ENCODE measurements at places on chromosomes 11 and 22. TPM values are rescaled to one million over a fixed set of nuclear protein-coding genes. Genes with fewer than 3 reads are reported as not detected.

WT1 gene
- under 0.01 TPM for total RNA-seq

KLHL22 gene
- total RNA-seq, result 13.1 TPM

GRCh38 chr11:89441606-89442005 is 49.6 kb downstream of the NOX4 start:
- peak; percentile 28 for DNase-seq

DNA sequence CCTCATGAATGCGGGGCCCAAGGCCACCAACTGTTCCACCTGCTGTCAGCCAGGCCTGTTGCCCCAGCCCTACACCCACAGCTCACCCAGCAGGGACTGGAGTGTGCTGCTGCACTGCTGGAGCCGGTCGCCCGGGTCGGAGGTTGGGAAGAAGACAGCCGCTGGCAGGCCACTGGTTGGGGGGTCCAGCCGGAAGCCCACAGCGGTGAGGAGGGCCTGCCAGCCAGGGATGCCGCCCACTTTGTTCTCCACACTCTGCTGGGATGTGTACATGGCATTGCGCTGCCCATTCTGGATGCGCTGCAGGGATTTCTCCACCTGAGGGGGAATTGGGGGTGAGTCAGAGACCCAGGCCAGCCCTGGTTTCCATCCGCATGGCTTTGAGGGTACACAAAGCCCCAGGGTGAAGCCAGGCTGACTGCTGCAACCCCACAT is 74.2 kb upstream of the PITPNB start:
- DNase-seq, result no peak

GRCh38 chr11:134157451-134157850 is 66.3 kb downstream of the NCAPD3 start:
- peak; percentile 33 for DNase-seq

DNA sequence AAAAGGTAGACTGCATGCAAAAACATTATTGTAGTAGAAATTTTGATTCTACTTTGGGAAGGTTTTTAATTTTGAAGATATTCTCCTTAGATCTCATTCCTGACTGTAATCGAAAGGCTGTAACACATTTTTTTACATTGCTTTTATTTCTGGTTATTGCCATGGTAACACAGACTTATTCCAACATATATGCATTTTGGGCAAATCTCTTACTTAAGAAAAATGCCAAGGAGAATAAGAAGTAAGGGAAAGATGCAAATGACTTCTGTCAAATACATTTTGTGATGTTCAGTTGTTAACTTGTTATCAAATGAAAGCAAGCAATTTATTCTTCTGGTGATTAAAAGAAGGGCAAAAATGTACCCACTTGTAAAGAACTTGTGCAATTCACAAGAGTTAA is 267.5 kb downstream of the AASDHPPT start:
- DNase-seq, result no peak
